ENCODE measurements at places on chromosomes 2 and 18.

- DNase-seq: no peak
Observed at GRCh38 chr2:172516299-172516698, 39.6 kb upstream of the PDK1 start.

DNA sequence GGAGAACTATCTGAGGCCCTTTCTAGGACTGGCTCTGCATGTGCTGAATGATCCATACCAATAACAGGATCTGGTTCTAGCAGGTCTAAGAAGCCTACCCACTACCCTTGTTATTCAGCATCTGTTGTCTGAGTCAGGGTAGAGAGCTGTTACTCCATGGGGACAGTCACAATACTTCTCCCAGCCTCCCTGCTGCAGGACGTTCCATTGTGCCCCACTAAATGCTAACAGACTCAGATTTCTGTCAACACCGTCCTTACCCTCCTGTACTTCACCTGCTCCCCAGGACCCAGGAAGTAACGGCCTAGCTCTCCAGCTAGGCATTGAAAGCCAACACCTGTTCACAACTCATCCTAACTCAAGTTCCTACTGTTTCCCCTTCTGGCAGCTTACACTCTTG lies 719.7 kb upstream of the ID2 start:
- DNase-seq: no peak

DNA sequence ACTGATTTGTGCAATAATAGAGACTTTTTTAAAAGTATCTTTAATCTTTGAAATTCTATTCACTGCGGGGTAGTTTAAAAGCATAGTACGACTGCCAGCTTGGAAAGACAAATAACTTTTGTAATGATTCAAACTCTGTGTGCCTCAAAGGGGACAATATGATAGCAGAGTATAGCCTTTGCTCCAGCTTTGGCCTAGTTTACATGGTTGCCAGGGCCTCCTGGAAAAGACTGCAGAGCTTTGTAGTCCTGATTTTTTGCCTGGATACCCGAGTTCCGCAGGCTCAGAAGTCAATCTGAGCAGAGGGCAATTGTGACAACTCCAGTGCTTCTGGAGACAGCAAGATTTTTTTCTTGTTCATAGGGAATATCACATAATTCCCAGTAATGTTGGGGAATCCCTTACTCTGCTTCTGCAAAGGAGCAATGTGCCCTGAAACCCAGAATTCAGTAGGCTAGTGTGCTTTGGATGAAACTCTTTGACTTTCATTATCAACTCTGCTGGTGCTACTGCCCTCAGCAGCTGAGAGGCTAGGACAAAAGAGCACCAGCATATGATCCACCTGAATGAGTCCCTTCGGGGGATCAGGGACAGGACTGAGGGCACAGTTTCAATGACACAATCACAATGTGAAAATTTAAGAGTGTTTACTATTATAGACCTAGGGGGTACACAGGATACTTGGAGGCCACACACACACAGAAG lies 768.1 kb downstream of the TMEM182 start:
- no peak for DNase-seq

GRCh38 chr2:231955758-231956472 lies 5.6 kb upstream of the DIS3L2 start:
- no peak for DNase-seq

DNA sequence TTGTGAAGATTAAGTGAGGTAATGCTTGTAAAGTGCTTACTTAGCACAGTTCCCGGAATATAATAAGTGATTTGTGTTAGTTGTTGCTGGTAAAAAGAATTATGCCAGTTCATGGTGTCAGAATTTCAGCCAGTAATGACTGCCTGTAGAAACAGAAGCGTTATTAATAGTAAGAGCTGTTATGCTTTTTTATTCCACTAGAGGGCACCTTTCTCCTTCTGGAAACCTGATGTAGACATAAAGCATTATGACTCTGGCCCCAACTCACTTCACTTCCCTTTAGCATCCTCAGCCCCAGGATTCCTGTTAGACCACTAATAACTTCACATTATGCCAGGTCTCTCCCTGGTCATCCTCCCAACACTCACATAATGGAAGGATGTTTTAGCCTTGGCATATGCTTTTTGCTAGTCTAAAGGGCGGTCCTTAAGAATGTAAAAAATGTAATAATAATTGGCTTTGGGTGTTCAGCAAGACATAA lies 34.9 kb downstream of the C18orf54 start:
- no peak for DNase-seq

GRCh38 chr2:147438882-147439281 lies 405.9 kb upstream of the ACVR2A start:
- no peak for DNase-seq

DNA sequence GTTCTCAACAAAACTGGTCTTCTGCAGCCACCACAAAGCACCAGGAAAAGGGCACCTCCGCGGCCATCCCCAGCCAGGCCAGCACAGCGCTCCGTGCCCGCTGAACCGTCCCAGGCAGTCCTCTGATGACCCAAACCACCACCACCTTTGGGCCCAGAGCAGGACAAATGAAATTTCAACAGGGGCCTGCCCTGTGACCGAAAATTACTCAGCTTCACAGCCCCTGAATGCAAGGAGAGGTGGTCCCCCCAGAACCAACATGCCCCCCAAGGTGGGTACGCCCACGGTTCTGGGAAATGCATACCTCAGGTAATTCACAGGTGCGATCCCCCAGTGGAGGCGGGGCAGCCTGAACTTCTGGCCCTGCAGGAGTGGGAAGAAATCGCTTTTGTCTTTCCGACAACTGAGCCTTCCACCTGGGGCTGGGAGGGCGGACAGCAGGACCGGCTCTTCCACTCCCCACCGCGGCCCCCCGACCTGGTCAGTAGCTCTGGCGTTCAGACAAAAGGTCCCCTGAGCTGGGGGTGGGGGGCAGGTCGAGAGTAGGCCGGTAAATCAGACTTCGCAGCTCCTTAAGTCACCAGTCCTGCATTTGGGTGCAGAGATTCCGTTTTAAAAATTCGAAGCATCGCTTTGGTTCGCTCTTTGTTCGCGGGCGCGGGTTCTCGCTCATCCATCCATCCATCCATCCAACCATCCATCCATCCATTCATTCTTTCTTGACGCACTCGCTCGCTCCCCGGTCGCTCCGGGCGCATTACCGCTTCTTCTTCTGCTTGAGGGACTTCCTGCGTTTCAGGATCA lies 1.4 kb downstream of the ARL4C start:
- no peak for DNase-seq

- no peak for DNase-seq
Observed at GRCh38 chr18:34358923-34359322, 134.2 kb upstream of the NOL4 start.

DNA sequence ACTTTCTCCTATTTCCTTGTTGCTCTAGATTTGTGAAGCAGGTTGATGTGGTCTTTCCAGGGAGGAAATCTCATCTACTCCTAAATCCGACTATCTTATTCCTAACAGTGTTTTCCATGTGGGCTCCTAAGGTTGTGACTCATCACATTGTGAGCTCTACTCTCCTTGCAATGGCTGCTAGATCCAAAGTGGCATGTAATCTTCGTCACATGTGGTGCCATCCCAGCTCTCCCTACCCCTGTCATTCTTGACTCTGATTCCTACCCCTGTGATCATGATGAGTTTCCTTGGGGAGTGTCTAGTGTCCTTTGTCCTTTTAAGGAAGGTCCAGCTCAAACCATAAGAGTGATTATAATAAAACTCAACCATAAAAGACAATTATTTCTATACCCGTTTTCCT lies 47.3 kb upstream of the GULP1 start:
- no peak for DNase-seq

GRCh38 chr18:3625742-3626091 lies 175.7 kb downstream of the TGIF1 start:
- DNase-seq: no peak

DNA sequence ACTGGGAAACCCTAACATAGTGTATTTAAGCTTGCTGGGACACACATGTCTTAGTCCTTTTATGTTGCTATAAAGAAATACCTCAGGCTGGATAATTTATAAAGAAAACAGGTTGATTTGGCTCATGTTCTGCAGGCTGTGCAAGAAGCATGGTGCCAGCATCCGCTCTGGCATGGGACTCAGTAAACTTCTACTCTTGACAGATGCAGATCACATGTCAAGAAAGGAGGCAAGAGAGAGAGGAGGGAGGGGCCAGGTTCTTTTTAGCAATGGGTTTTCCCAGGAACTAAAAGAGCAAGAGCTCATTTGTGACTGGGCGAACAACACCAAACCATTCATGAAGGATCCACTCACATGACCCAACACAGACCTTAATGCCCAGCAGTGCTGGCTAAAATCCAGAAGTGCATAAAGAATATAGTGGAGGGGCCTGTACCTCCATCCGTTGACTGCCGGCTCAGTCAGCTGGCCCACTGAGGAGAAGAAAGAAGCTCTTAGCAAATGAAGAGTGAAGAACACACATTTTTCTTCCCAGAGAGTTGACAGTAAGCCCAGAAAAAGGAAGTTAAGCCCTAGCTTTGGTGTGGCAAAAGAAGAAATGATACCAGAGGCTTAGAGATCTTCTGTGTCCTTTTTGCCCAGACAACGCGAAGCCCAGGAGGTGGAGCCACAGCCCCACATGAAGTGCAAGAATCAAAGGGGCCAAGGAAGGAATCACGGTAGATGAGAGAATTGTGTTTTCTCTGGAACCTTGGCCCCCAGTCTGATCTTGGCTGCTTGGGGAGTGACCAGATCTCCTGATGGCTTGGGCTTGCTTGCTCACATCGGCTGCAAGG lies 183.5 kb upstream of the FAM98A start:
- no peak for DNase-seq

DNA sequence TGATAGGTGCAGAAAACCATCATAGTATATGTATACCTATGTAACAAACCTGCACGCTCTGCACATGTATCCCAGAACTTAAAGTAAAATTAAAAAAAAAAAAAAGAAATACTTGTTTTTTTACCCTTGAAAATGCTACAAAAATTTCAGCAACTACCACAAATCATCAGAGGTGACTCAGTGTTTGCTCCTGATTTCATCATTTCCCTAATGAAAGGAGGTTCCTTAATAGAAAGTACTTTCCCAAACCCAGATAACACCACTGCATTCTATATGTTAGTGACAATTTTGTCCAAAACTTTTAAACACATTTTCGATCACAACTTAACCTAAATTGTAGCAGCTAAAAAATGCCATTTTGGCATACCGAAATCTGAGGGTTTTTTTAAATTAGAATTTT lies 163.3 kb downstream of the SLC39A10 start:
- DNase-seq: no peak

DNA sequence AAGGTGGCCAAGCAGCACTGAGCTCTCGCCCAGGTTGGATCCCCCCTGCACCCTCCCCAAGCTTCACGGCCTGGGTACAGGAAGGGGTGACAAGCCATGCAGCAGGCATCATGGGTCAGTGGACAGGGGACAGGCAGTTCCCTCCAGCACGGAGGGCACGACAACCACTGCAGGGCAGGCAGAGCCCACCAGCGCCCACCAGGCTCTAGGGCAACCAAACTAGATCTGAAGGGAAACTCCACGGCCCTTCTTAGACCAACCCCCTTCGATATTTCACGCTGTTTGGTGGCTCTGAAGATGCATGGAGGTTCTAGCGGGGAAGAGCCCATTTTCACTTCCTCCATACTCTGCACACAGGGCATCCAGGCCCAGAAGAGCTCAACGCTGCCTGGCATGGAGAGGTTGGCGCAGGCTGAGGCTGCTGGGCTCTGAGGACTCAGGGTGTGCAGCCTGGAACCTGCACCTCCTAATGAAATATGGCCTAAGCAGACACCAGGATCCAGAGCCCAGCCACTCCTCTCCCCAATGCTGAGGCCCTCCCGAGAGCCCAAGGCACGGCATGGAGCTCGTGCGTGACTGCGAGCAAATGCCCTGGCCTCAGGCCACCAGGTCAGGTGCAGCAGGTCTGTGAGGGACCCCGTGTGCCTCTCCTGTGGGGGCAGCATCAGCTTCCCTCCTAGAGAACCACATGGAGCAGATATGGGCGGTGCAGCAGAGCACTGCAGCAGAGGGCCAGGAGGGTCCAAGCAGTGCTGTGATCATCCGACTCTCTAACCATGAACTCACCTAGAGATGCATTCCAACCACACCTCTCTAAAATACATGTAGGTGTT lies 8.7 kb upstream of the MTERF4 start:
- no peak for DNase-seq

DNA sequence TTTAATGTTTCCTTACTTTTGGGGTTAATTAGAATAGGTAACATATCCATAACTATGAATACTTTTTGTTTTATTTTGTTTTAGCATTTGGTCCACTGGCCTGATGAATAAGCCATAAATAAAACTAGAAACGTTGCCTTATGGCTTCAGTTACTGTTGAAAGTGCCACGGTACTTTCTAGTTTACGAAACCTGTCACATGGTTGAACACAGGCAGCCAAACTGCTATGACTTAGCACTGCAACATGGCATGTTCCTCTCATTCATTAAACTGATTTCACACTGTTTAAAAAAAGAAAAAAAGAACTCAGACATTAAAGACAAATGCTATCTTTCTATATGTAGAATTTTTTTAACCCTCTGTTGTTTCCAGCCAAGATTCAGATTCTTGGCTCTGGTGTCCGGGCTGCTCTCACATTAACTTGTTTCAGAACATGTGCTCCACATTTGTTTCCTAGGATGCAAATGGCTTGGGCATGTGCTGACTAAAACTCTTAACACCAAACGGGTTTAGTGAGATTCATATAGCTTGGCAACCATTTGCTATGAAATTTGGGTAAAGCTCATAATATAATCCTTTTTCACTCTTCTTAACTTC lies 323.9 kb upstream of the RND3 start:
- no peak for DNase-seq

- DNase-seq: no peak
Observed at GRCh38 chr2:104434318-104434792, 419.6 kb upstream of the POU3F3 start.

- no peak for DNase-seq
Observed at GRCh38 chr18:57544936-57545660, 41.4 kb downstream of the FECH start.

GRCh38 chr2:162282765-162283425 lies 35.6 kb downstream of the IFIH1 start:
- no peak for DNase-seq

DNA sequence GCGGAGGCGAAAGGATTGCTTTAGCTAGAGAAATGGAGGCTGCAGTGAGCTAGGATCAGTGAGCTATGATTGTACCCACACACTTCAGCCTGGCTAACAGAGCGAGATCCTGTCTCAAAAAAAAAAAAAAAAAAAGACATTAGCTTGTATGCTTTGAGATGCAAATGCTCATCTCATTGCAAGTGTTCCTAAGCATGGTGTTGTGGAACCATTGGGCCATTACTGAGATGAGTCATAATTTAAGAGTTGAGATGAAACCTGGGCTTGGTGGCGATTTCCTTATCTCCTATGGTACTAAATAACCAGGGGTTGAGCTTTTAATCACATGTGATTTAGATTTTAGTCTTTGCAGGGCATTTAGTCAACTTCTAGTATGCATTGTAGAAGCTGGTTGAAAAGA lies 2.2 kb downstream of the PLEKHA3 start:
- no peak for DNase-seq
